MV-4-11 (cell line): ENCODE measurements at places on chromosomes 16 and 17.

GRCh38 chr17:29256735-29257466 is 10.2 kb downstream of the CRYBA1 start:
- DNase-seq = no peak

- DNase-seq = no peak
Measured at GRCh38 chr17:61387011-61387410, 12.6 kb upstream of the TBX2 start.

GRCh38 chr16:169014-169413 is 3.2 kb downstream of the HBM start:
- DNase-seq = no peak

- no peak for DNase-seq
Measured at GRCh38 chr17:30495586-30495985, 18.4 kb downstream of the GOSR1 start.

DNA sequence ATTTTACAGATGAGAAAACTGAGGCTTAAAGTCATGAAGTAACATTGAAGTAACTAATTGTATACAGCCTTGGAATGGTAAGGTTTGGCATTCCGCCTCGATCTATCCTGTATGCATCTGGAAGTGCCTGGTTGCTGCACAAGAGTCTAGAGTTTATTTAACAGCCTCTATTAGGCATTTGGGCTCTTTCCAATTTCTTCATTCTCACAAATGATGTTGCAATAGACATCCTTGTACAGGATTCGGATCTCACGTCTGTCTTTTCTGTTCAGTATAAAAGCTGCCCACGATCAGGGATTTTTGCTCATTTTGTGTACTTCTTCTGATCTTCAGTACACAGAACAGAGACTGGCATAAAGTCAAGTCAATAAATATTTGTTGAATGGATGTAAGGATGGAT is 100.5 kb downstream of the AIPL1 start:
- DNase-seq = no peak

DNA sequence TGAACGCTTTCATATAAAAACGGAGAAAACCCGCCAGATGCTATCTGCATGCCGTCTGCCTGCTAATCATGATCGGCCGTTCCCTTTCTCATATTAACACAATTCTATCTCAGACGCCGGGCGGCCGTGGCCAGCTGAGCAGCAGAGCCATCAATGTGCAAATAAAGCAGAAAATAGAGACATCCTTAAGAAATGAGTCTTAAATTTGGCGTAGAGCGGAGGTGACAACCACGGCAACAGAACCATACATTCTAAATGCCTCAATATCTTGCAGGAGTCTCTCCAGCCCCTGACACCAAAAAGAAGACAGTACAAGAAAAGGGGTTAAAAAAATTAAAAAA is 2.7 kb upstream of the IRX5 start:
- DNase-seq = peak; percentile 54
